ENCODE measurements at places on chromosomes 1 and 21.

DNA sequence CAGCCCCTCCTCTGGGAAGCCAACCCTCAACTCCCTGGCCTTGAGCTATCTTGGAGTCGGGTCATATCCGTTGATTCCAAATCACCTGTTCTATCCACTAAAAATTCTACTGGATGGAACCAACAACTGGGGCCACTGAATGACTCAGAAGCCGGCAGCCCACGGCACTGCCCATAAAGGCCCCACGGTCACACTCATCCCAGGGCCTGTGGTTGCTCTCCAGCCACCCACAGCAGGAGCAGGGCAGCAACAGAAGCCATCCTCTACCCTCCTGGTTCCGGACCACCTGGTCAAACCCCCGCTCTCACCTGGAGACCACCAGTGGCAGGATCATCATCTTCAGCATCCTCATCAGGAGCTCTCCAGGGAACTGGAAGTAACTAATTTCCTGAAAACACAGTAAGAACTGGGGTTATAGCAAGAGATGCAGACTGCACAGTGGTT, 8.4 kb downstream of the SLC1A7 start:
- H3K27me3 ChIP-seq, result no peaks in the 10 kb centered on the region
- no peak overlapping the region for H3K27ac ChIP-seq
- H3K4me3 ChIP-seq, result no peak overlapping the region
- no peak for DNase-seq

DNA sequence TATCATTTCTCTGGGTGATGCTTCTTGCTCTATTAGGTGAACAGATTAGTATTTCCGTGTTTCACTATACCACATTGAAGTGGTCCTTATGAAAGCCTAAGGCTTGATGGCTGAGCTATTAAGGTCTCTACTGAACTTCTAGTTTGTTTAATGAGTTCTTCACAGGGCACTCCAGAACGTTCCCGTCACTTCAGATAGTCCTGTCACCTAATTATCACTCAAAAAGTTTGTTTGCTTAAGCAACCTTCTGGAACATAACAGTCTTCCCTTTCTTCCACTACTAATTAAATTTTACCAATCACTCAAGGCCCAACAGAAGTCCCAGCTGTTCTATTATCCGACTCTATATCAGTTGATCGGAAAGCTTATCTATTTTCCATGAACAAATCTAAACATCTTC, 104.6 kb upstream of the ZC3H11B start:
- no peaks in the 10 kb centered on the region for H3K4me1 ChIP-seq
- no peaks in the 10 kb centered on the region for H3K36me3 ChIP-seq
- H3K27me3 ChIP-seq, result no peaks in the 10 kb centered on the region
- no peak overlapping the region for H3K27ac ChIP-seq
- no peak overlapping the region for H3K4me3 ChIP-seq

DNA sequence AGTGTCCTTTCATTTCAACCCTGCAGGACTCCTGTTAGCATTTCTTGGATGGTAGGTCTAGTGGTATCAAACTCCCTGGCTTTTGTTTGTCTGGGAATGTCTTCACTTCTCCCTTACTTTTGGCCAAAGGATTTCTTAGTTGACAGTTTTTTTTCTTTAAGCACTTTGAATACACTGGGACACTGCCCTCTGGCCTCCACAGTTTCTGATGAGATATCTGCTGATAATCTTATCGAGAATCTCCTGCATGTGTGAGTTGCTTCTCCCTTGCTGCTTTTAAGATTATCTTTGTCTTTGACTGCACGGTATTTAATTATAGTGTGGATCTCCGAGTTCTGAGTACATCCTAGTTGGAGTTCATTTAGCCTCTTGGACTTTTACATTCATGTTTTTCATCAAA, 13.3 kb downstream of the UTS2 start:
- H3K4me3 ChIP-seq, result no peak overlapping the region
- H3K27me3 ChIP-seq, result no peaks in the 10 kb centered on the region
- no peak for DNase-seq
- H3K4me1 ChIP-seq, result no peaks in the 10 kb centered on the region

GRCh38 chr1:55007625-55008024, 8.9 kb downstream of the BSND start:
- H3K4me3 ChIP-seq, result no peak overlapping the region
- no peaks in the 10 kb centered on the region for H3K4me1 ChIP-seq
- no peak overlapping the region for H3K27ac ChIP-seq
- DNase-seq, result no peak

GRCh38 chr1:1223891-1224290, 7.9 kb downstream of the SDF4 start:
- no peak overlapping the region for H3K4me3 ChIP-seq
- no peak for DNase-seq
- H3K4me1 ChIP-seq, result no peaks in the 10 kb centered on the region
- peaks cover 27% of the 10 kb centered on the region for H3K36me3 ChIP-seq
- no peak overlapping the region for H3K27ac ChIP-seq

GRCh38 chr21:39694750-39695149, 50.2 kb upstream of the IGSF5 start:
- no peaks in the 10 kb centered on the region for H3K27me3 ChIP-seq
- H3K4me1 ChIP-seq, result no peaks in the 10 kb centered on the region
- no peak overlapping the region for H3K4me3 ChIP-seq
- DNase-seq, result no peak
- no peaks in the 10 kb centered on the region for H3K36me3 ChIP-seq

DNA sequence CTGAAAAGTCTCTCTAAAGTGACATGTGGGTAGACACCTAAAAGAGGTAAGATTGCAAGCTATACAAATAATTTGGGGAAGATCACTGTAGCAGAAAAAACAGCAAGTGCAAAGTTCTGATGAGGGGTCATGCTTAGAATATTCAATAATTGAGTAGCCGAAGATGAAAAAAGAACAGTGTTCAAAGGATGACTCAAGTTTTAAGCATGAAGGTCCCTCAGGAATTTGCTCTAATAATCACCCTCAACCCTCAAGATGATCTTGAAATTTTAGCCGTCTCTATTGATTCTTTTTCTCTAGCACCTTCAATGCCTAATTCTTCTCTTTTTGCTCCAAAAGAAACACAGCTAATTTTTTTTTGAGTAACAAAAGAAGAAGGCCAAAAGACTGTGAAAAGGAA, 190.6 kb upstream of the ZNHIT6 start:
- no peak overlapping the region for H3K27ac ChIP-seq
- no peak overlapping the region for H3K4me3 ChIP-seq
- DNase-seq, result no peak
- no peaks in the 10 kb centered on the region for H3K36me3 ChIP-seq
- H3K27me3 ChIP-seq, result no peaks in the 10 kb centered on the region

- no peaks in the 10 kb centered on the region for H3K36me3 ChIP-seq
- no peak for DNase-seq
- H3K27ac ChIP-seq, result no peak overlapping the region
- no peaks in the 10 kb centered on the region for H3K4me1 ChIP-seq
Measured at GRCh38 chr1:41892301-41892781, 26.4 kb downstream of the HIVEP3 start.

- no peaks in the 10 kb centered on the region for H3K27me3 ChIP-seq
- no peak overlapping the region for H3K27ac ChIP-seq
- H3K36me3 ChIP-seq, result no peaks in the 10 kb centered on the region
- H3K4me3 ChIP-seq, result no peak overlapping the region
- DNase-seq, result no peak
- H3K4me1 ChIP-seq, result no peaks in the 10 kb centered on the region
Measured at GRCh38 chr21:23982546-23982945, 1624.7 kb downstream of the MRPL39 start.

GRCh38 chr1:16092923-16093511, 19.6 kb upstream of the FAM131C start:
- H3K36me3 ChIP-seq, result no peaks in the 10 kb centered on the region
- no peak overlapping the region for H3K4me3 ChIP-seq
- no peaks in the 10 kb centered on the region for H3K27me3 ChIP-seq

- no peaks in the 10 kb centered on the region for H3K4me1 ChIP-seq
- H3K36me3 ChIP-seq, result no peaks in the 10 kb centered on the region
- H3K27me3 ChIP-seq, result no peaks in the 10 kb centered on the region
- no peak for DNase-seq
Measured at GRCh38 chr21:20373031-20373430, 625.2 kb upstream of the NCAM2 start.

DNA sequence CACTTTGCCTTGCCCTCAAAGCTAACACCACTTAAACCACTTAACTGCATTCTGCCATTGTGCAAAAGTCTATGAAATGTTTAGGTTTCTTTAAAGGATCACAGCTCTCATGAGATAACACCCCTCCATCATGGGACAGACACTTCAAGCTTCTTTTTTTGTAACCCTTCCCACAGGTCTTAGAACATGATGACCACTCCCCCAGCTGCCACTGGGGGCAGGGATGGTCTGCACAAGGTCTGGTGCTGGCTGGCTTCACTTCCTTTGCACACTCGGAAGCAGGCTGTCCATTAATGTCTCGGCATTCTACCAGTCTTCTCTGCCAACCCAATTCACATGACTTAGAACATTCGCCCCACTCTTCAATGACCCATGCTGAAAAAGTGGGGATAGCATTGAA, 7.7 kb downstream of the ADAMTS1 start:
- no peaks in the 10 kb centered on the region for H3K27me3 ChIP-seq
- no peak for DNase-seq
- H3K27ac ChIP-seq, result no peak overlapping the region
- no peaks in the 10 kb centered on the region for H3K4me1 ChIP-seq

Data from kidney (tissue), 22 donors.